ENCODE measurements at places on chromosomes 12 and 14. TPM values are rescaled to one million over a fixed set of nuclear protein-coding genes. Genes with fewer than 3 reads are reported as not detected.
A peak's percentile ranks its signal among the peaks of the same experiment; 100 is the strongest.

GRCh38 chr12:93944201-93944600 lies 204.2 kb upstream of the PLXNC1 start:
- no peak for DNase-seq

DNA sequence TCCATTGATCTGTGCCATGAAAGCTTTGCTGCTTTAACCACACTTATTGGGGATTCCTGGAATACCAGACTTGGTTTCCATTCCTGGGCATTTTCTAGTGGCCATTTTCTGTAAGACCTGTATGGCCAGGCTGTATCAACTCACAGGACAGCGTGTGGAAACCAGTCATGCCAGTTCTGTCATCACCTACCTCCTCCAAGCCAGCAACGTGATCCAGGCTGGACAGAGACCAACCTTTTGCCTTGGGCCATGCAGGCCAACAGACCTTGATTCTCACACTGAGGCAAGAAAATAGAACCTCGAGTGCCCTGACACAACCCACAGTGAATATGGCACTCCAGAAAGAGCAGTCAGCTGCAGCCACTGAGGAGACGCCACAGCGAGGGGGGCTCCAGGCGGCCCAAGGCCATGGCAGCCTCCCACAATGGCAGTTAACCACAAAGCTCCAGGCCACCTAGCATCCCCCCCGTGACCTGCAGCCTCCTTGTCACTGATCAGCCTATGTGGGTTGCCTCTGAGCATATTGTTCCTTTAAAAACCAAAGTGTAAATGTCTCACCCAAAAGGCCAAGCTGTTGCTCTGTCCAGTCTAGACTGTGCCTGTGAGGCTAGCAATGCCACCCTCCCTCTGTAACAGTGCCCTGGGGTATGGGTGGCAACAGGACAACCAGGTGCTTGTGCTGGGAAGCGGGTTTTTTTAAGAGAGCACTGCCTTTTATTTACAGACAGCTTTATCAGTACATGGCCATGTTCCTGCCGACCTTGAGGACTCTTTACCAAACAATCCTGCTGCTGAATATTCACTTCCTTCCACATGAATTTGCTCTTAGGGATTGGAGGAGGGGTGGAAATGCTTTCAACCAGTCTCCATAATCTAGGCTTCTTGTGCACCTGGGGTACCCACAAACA lies 168.7 kb upstream of the HIF1A start:
- DNase-seq, result peak; percentile 49

DNA sequence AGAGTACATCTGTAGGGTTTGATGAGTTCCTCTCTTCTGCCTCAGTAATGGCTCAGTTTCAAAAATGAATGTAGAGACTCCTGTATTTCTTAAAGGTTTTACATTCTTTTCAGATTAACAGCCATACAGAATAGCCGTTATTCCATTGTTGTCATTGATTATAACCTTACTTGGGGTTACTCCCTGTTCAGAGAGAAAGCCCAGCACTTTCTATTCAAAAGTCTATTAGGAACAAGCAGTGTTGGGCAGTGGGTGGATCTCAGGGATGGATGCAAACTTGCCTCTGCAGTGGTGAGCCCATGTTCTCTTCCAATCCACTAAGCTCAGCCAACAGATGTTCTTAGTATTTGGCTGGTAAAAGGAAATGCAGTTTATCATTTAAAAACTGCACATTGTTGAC lies 342.6 kb upstream of the E2F7 start:
- DNase-seq, result no peak

The SPIC gene
- total RNA-seq, result not detected

The BLTP3B gene
- total RNA-seq, result 41.3 TPM

GRCh38 chr14:41758011-41758665 lies 151.5 kb downstream of the LRFN5 start:
- DNase-seq, result no peak
